Vagina (tissue), 2 donors: ENCODE measurements at places on chromosomes 7 and 10.
A peak's percentile ranks its signal among the peaks of the same experiment; 100 is the strongest.

- DNase-seq, result no peak
Observed at GRCh38 chr10:11175823-11176243, 158.2 kb downstream of the CELF2 start.

DNA sequence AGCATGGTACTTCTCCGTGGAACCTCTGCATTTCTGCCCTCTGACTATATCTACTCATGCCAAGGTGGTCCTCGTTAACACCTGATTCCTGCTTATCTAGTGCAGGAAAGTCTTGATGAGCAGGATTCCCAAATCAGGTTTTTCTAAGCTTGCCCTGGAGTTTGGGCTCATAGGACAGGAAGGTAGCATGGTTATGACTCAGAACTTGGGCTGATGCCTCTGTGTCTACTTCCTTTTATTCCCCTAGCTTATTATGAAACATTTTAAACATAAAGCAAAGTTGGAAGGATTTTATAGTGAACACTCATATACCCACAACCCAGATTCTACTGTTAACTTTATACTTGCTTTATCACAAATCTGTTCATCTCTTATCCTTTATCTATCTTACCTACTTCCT lies 5.6 kb downstream of the SUFU start:
- DNase-seq, result no peak

DNA sequence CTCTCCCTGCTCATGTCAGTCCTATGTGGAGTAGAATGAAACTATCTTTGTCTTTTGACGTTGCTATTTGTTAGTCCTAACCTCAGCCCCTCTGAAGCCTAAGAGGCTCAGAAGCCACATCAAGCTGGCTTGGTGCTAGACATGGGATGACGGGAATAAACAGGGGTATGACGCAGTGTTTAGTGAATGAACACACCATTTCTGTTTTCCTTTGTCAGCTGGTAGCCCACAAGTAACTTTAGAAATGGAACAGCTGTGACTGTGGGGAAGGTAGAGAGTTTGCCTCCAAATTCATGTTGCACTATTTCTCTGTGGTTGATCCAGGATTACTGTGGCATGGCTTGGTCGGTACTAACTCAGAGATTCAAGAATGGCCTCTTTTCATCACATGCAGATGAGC lies 31.3 kb downstream of the COX15 start:
- DNase-seq, result no peak

DNA sequence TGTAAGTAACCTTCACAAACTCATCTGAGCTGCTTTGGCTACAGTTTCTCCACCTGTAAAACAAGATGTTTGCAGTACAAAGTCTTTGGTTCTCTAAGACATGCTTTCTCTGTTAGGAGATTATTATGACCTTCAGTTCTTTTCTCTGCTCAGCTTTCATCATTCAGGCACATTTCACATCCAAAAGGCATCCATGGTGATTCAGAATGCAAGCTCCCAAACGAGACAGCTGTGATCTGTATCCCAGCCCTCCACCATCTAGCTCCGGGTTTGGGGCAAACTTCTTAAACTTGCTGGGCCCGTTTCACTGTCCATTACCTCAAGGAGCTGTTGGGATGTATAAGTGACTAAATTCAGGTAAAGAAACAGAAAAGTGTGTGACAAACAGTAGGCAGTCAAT lies 95.8 kb upstream of the COL1A2 start:
- no peak for DNase-seq

- no peak for DNase-seq
Observed at GRCh38 chr10:92091965-92092364, 168.4 kb downstream of the BTAF1 start.

DNA sequence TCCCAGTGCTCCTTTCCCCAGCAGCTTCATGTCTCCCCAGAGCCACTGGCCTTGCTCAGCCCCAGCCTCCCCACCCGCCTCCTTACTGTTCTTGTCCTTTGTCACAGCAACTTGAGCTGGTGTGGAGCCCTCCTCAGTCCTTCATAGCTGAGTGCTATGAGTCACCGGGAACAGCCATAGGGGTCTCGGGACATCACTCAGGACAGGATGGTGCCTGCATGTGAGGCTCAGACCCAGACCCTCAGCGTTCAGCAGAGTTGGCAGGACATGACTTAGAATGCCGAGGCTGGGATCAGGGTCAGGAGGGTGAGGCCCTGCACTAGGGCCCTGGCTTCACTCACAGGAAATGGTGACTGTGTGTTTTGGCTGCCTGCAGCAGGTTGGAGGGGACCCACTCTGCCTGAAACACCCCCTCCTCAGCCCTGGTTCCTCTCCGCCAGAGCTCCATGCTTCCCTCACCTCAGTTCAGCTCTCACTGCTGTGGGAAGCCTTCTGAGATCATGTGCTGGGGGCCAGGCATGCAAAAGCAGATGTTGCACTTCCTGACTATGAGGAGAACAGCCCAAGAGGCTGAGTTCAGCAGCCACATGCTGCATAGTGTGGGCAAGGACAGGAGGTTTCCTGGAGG lies 40.7 kb upstream of the GJD4 start:
- no peak for DNase-seq

- DNase-seq, result no peak
Observed at GRCh38 chr10:44824607-44825006, 86.5 kb upstream of the TMEM72 start.

GRCh38 chr7:99027841-99028240 lies 116.1 kb downstream of the SMURF1 start:
- DNase-seq, result peak; percentile 58

DNA sequence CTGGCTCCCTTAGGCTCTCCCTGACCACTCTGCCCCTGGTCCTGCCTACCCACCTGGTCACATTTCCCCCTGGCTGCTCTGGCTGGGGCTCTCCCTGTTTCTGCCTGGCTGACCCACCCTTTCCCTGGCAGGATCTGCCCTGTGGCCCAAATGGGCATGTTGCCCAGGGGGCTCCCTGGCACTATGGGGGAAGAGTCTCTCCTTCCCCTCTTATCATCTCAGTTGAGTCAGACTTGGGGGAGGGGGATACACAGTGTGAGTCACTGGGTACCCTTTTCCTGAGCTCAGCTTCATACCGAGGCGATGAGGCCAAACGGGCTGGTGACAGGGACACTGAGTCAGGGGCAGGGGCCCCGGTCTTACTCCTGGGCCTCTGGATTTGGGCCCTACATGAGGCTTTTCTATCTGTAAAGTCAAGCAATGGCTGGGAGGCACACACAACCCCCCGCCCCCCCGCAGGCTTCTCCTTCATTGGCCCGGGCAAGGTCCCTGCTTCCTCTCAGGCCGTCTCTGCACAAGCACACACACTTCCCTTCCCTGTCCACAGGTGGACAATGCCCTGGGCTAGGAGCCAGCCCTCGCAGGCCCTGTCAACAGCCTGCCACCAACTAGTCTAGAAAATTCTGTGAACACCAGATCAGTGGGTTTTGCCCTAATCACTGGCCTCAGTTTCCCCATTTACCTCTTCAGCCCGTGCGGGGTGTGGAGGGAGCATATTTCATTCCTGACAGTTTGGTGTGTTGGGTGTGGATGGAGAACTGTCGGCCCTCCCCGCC lies 627 bp upstream of the FLNC start:
- no peak for DNase-seq

DNA sequence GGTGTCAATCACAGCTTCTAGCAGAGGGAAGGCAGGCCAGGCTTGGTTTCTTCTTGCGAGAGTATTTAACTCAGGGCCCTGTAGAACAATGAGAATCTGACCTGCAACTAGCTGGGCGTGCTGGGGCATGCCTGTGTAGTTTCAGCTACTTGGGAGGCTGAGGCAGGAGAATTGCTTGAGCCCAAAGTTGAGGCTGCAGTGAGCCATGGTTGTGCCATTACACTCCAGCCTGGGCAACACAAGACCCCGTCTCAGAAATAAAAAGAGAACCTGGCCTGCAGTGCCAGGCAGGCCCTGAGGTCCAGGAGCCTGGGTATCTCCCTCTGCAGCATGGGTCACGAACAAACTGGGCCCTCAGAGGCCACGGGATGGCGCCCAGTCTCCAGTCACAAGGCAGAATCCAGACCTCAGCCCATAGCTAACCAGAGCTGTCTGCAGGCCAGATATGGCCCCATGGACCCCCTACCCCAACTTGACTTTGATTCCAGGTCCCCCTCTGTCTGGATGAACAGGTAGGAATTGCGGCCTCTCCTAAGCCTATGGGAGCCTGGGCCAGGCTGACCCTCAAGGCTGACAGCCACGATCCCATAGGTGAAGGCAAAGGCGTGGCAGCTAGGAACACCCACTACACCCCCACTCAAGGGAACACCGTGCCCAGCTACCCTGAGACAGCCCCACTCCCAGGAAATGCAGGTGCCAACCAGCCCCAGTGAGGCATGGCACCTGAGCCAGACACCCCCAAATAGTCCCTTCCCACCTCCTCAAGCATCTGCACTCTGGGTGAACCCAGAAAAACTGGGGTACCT lies 102.7 kb upstream of the TNRC18 start:
- no peak for DNase-seq

DNA sequence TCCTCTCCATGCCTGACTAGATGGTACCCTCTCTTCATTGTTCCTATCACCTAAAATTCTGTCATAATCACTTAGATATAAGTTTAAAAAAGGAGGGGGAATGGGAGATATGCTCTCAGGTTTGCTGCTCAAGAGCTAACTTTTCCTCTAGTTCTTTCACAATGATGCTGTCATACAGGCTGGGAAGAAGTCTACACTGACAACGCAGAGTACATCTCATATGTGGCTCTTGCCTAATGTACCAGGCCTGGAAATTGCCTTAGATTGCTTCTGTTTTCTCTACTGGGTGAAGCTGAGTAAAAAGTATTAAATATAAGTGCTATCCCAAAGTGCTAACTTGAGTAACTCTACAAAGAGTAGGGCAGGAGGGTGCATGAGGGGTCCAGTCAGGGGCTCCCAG lies 43.8 kb upstream of the BET1 start:
- no peak for DNase-seq

GRCh38 chr10:105644559-105644958 lies 1003.5 kb downstream of the SORCS3 start:
- DNase-seq, result no peak

DNA sequence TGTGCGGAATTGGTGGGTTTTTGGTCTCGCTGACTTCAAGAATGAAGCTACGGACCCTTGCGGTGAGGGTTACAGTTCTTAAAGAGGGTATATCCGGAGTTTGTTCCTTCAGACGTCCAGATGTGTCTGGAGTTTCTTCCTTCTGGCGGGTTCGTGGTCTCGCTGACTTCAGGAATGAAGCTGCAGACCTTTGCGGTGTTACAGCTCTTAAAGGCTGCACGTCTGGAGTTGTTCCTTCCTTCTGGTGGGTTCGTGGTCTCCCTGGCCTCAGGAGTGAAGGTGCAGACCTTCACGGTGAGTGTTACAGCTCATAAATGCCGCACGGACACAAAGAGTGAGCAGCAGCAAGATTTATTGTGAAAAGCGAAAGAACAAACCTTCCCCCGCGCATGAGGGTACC lies 670.7 kb downstream of the CNTNAP2 start:
- DNase-seq, result no peak

- DNase-seq, result no peak
Observed at GRCh38 chr7:77888998-77889397, 90.4 kb downstream of the PHTF2 start.

DNA sequence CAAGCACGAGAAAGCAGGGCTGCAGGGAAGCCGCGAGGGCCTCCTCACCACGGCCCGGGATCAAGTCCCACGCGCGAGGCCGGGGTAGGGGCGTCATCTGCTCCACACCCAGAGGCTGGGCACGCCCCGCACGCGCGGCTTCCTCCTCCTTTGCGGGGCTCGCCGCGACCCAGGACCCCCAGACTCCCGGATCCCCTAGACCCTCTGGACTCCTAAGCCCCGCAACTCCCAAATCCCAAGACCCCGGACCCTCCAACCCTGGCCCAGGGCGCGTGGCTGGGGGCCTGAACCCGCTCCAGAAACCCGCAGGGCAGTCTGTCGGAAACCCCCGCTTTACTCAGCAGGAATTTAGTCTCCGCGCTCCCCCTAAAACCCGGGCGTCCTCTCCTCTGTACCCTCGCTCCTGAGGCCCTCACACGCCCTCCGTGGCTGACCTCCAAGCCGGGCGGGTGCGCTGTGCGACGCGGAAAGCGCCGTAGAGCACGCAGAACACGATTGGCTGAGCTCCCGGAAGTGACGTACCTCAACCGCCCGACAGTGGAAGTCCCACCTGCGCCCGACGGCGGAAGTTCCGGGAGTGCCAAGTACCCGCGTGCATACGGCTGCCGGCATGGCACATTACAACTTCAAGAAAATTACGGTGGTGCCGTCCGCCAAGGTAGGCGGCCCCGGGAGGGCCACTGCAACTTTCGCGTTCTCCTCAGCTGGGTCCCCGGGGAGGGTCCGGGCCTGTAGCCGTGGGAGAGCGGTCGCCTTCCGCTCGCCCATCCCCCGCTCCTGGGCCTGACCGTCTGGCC lies at the start of gene GTPBP4:
Gene GTPBP4, plus strand, starts transcription at position 565 of the 797 bp plus-strand sequence. Its CDS starts 46 bp downstream, at position 611.
- DNase-seq, result peak; percentile 96

DNA sequence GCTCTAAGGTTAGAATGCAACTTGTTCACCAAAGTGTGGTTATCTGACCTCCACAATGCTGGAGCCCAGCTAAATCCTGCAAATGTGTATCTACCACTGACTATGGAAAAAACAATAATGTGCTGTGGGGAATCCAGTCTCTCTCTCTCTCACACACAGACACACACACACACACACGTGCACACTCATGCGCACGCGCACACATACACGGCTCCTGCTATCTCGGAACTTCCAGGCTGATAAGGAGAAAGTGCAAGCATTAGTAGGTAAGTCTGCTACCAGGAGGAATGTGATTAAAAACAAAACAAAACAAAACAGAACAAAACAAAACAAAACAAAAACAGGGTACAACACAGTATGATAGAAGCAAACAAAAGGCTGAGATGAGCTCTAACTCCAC lies 205.2 kb downstream of the FRMD4A start:
- DNase-seq, result no peak

- DNase-seq, result no peak
Observed at GRCh38 chr10:7410862-7411670, at the start of gene SFMBT2. Gene SFMBT2 (minus strand): TSS chr10:7411034. CDS start chr10:7381898, 29,136 bp downstream.

GRCh38 chr7:24401628-24402593 lies 117.9 kb downstream of the NPY start:
- DNase-seq, result no peak

- no peak for DNase-seq
Observed at GRCh38 chr7:132420527-132420926, 155.7 kb downstream of the PLXNA4 start.

GRCh38 chr7:91784469-91784868 lies 96.0 kb downstream of the MTERF1 start:
- no peak for DNase-seq

DNA sequence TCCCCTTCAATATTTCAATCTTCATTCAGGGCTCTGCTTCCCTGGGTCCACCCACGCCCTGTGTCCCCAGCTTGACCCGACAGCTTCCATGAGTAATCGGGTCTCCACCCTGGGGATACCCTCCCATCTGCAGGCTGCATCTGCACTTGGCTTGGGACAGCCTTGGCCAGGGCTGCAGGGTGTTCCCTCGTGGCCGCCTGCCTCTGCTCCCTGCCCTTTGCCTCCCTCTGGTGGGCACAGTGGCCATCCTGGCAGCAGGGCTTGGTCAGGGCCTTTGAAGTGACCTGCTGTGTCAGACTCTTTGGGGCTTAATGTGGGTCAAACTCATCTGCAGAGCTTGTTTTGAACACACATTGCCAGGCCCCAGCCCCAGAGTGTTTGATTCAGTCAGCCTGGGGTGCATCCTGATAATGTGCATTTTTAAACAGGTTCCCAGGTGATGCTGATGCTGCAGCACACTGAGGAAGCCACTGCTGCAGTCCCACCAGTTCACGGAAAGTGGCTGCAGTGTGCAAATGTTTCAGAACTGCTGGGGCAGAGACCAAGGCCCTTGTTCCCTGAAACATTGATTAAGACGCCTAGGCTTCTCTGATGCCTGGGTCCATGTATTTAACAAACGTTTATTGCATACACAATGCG lies 80.7 kb upstream of the SEC61G start:
- DNase-seq, result no peak
